NCI-H2081 (cell line): ENCODE measurements at places on chromosomes 3 and 15.

- DNase-seq, result peak; percentile 54
These were observed 30.7 kb downstream of the HCN4 start for GRCh38 chr15:73338058-73338457.

GRCh38 chr3:47009225-47010110 lies 30.0 kb downstream of the NBEAL2 start:
- DNase-seq, result peak; percentile 37

- DNase-seq, result no peak
These were observed 123.8 kb upstream of the PHLDB2 start for GRCh38 chr3:111735243-111735758.

GRCh38 chr3:21892104-21892503 lies 141.1 kb upstream of the ZNF385D start:
- DNase-seq, result no peak

DNA sequence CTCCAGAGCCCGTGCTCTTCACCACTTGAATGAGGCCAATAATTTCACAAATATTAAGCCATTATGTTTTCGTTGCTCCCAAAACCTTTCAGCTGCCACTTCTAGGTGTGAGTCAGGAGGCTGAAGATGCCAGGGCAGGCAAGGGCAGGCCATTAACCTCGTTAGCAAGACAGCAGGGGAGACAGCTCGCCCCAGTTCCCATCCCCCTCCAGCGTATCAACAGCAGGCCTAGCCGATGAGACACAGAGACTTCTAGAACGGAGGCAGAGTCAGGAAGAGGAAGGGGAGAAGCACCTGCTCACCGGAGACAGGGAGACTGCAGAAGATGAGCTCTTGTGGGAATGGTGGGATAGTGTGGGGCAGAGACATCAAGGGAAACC lies 28.0 kb upstream of the PLA2G4E start:
- DNase-seq, result no peak

DNA sequence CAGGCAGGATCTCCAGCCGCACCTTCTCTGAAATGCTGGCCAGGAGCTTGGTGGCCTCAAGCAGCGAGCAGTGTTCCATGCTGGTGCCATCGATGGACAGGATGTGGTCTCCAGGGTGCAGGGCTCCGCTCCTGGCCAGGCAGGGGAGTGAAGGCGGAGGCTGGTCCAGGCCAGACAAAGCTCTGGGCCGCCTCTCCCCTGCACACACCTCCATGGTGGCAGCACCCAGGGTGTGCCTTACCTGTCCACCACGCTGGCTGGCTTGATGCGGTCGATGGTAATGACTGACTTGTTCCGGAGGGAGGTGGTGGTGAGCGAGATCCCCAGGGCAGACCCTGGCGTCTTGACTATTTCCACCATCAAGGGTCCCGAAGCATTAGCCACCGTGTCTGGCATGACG lies 20.0 kb downstream of the GRIP2 start:
- DNase-seq, result no peak

DNA sequence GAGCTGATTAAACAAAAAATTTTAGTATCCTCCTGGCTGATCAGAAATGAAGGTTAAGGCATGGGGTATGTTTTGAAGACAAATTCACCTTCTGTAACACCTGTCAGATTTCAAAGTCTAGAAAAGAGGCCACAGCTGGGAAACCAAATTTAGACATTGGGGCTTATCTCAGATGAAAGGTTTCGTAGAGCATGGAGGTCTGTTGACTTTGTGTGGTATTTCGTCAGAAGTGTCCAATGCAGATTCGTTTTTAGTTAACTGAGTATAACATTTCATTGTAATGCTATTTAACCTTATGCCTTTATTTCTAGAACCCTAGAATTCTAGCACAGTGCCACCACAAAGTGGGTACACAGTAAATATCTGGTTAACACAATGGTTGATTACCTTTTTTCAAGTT lies 61.7 kb downstream of the FNDC3B start:
- DNase-seq, result no peak

GRCh38 chr3:102410616-102411015 lies 24.2 kb upstream of the ZPLD1 start:
- no peak for DNase-seq

DNA sequence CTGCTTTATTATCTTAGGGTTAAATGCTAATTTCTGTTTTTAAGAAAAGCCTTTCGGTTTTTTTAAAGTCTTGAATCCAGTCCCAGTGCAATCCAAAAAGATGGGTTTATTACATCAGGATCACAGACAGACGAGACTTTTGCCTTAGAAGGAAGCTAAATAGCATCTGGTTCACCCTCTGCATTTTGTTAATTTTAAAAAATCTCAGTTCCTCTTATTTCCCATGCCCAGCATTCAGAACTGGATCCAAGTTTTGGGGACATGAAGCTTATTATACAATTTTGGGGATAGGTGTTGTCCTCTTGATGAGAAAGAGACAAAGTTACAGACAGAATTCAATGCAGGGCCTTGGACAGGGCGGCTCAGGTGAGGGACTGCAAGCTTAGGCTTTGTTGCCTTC lies 181.5 kb upstream of the LYSMD4 start:
- no peak for DNase-seq

DNA sequence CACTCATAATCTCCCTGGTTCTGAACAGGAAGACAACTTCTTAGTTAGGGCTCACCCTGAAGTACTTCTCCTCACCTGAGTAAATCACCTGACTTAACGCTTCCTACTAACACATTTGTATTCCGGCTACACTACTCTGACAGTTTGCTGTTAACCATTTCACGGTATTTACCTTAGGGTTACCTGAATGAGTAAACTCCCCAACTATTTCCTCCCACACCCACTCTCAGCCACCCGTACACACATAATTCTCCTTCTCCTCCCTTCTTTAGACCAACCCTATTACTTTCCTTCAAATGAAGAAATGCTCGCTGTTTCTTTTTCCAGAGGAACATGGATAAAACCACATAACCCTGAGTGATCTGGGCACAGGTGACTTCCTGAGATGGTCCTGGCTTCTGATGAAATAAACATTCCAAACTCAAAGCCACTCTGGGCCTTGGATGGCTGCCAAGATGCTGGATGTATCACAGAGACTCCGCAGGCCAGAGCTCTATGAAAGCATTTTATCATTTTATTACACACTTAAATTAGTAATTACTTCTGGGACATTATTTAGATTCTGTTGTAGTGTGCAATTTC lies 183.6 kb upstream of the ATP11B start:
- DNase-seq, result peak; percentile 65

GRCh38 chr3:196642434-196642833 lies 2.9 kb downstream of the NRROS start:
- no peak for DNase-seq

DNA sequence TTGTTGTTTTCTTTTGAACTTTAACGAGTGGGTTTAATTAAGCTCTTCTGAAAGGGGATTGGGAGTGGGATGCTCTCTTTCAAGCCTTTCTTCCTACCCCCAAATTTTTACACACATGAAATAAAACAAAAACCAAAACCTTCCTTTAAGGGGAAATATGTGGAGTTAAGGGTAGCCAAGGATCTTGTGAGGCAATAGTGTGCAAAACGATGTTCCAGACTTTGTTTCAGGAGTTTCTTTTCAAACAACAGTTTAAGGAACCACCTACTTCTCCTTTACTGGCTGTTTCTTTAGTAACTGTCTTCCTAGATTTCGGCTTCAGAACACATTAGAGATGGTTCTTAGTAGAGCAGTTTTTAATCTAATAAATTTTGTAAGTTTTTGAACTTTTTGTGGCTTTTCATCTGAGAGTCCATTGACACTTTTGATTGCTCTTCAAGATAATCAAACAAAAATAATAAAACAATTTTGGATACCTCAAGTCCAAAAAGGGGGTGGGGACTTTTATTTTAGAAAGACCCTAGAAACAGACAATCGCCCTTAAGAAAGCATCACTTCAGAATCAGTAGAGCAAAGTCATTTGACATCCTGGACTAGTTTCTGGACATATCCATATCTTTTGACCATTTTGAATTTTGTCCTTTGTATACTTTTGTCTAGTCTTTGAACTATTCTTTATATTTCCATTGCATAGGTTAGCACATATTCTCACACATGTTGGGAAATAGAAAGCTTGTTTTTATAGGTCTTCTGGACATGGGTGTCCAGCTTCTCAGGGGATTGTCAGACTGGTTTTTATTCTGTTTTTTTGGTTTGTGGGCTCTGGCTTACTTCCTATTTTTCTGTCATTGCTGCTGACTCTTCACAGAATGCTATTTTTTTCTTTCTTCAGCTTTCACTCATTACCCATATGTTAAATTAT lies 6.0 kb downstream of the DIPK2A start:
- no peak for DNase-seq

- no peak for DNase-seq
These were observed 510.3 kb upstream of the ROBO1 start for GRCh38 chr3:80278056-80278455.

GRCh38 chr3:113954091-113954685 lies 6.4 kb downstream of the ZDHHC23 start:
- DNase-seq, result no peak

DNA sequence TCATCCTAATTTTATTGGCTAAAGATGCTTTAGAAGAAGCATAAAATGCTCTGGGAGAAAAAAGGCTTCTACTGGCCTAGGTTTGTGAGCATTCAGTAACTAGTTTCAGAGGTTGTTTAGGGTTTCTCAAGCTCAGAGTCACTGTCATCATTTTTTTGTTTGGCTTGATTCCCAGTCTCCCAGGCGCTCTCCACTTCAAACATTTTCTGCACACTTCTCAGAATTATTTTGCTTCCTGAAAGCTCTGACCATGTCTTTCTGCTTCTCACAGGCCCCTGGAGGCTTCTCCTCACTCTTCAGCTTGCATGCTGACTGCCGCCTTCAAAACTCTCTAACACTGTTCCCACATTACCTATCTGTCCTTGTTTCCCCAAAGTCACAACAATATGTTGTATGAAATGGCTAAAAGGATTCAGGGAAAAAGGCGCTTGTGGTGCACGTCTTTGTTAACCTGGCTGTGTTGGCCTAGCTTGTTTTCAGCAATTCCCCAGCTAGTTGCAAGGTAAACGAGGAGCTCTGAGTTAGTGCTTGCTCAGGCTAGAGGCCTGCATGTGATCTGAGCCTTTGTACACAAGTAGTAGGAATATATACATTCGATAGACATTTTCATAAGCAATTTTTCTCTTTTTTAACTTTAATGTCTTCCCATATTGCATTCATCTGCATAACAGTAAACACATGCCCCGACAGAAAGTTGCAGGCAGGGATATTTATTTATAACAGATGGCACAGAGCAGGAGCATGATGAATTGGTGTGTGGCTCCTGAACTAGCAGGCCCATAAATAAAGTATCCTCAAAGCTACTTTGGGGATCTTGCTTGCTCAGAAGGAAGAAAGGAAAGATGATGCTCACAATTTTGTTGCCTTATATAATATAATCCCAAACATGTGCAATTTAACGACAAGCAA lies 129.2 kb upstream of the DPH6 start:
- peak; percentile 24 for DNase-seq

DNA sequence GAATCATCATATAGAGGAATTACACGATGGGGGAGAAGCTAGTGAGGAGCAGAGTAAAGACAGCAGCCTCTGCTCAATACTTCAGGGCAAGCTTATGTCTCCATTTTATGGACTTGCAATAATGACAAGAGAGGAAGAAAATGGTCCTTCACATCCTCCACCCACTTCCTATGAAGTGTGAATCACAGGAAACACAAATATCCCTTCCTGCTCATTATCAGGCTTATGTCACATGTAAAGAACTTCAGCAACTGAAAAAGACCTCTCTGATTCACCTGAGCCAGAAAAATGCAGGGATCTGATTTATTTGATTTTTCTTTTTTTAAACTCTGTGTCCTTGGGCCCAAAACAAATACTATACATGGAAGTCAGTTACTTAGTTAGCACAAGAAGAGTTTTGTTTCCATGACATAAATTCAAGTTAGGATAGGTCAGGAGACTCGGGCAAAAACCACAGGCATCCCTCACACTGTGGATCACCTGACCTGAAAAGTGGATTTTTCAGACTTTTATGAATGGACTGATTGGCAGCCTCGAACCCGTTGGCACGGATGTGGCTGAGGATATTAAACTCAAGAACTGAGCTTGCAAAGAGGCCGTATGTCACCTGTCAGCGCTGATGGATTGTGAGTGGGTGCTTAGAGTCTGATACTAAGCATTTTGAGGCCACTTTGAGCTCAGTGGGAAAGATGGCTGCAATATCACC lies 620.8 kb upstream of the MDFIC2 start:
- DNase-seq, result no peak

GRCh38 chr3:133927540-133928066 lies 31.9 kb upstream of the RAB6B start:
- DNase-seq, result peak; percentile 50
